Fibroblast of skin of left quadriceps (primary cell): ENCODE measurements at places on chromosomes 2 and 18.

GRCh38 chr2:193315428-193316091 lies 1120.8 kb upstream of the TMEFF2 start:
- no peak for DNase-seq

- no peak for DNase-seq
Measured at GRCh38 chr2:200652158-200652557, 66.3 kb downstream of the AOX1 start.

DNA sequence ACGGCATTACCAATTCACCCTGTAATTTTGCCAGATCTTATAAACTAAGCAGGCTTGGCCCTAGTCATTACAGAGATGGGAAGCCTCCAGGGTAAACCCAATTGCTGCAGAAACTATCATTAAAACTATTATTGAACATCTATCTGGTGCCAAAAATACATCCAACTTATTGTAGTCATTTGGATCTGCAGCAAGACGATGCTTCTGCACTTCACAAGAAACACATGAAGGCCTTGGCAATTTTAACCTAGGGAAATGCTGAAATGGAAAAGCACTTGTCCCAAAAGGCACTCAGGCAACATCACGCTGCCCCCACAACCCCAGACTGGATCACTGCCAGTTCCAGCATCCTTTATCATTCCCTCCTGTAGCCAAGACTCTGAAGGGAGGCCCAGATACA lies 85.3 kb upstream of the ACVR2A start:
- DNase-seq: no peak

- DNase-seq: peak; percentile 22
Measured at GRCh38 chr2:149363958-149364357, 33.6 kb downstream of the LYPD6 start.

GRCh38 chr2:155997538-155997937 lies 335.0 kb downstream of the NR4A2 start:
- no peak for DNase-seq

DNA sequence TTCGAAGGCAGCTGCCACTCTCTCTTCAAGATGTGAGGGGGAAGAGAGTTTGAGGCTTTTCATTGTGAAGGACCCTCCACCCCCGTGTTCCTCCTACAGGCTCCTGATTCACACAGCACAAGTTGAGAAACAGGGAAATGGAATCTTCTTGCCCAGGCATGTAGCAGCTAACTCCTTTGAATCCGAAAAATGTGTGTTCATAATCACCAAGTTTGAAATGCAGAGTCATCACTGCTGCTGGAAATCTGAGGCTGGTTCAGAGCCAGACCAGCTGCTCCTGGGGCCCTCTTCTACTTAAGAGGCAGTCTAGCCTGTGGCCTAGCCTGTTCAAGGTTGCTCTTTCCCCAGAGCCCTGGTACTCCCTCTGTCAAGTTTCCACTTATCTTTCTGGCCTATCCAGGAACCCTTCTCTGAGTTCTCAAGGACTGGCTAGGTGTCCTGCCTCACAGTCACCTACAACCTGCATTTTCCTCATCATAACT lies 166.4 kb downstream of the TMEM247 start:
- DNase-seq: peak; percentile 85

GRCh38 chr2:107570876-107571275 lies 255.8 kb upstream of the RGPD4 start:
- DNase-seq: no peak

DNA sequence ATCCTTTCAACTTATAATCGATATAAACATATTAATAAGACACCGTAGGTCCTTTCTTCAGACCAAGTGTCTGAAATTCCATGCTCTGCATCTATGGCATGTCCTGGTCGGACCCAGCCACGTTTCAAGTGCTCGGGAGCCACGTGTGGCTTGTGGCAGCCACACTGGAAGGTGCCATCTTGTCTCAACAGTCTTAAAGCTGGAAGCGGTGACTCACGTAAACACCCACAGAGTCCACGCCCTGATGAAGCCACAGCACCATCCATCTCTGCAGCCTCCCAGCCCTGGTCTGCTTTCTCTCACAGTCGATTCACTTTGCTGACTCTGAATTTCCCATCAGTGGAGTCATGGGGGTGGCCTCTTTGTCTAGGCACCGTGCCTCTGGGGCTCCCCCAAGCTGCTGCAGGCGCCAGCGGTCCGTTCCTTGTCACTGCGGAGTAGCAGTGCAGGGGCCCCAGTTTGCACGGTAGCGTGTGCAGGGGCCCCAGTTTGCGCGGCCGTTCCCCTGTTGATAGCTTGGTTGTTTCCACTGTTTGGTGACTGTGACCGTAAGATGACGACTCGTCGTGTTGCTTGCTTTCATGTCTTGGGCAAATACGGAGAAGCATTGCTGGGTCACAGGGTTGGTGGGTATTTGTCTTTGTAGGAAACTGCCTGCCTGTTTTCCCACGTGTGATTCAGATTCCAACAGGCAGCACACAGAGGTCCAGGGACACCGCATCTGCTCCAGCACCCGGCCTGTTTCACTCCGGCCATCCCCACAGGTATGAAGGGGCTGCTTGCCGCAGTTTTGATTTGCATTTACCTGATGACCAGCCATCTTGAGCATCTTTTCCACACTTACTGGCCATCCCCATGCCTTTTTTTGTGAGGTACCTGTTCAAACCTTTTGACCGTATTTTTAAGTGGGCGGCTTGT lies 240.3 kb downstream of the HDAC4 start:
- DNase-seq: no peak

GRCh38 chr2:157122776-157123175 lies 134.7 kb upstream of the GALNT5 start:
- no peak for DNase-seq

DNA sequence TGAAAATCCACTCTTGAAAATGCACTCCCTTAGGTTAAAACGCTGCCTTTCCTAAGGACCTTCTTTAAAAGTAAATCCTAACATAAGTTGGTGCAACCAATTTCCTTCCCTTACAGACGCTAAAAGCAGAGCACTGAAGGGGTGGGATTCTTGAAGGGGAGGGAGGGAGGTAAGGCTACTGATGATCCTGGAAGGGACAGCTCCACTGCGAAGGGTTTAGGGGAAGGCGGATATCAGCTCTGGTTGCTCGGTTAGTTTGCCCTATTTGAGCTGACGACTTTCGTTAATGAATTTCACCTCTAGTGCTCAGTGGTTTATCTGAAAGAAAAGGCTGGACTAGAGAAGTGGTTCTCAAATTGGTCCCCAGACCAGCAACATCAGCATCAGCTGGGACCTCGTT lies 49.7 kb upstream of the SIGLEC15 start:
- no peak for DNase-seq

DNA sequence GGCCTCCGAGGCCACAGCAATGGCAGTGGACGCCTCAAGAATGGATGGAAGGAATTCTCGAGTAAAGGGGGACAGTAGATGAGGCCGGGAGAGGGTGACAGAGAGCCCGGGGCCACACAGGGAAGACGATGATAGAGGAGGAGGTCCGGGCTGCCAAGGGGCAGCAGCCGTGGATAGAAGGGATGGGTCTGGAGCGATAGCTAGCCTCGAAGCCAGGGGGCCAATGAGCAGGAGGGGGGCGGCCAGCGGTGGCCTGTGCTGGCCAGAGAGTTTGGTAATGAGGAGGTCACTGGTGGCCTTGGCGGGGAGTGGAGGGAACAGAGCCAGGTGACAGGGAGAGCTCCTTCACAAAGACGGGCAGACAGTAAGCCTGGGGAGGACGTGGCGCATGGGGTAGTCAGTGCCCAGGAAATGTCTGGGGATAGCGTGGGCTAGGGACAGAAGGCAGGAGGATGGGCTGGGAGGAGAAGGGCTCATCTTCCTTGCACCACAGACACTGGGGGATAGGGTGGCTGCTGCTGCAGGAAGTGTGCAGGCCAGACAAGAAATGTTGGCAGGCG lies 87.8 kb upstream of the ASB18 start:
- DNase-seq: no peak

DNA sequence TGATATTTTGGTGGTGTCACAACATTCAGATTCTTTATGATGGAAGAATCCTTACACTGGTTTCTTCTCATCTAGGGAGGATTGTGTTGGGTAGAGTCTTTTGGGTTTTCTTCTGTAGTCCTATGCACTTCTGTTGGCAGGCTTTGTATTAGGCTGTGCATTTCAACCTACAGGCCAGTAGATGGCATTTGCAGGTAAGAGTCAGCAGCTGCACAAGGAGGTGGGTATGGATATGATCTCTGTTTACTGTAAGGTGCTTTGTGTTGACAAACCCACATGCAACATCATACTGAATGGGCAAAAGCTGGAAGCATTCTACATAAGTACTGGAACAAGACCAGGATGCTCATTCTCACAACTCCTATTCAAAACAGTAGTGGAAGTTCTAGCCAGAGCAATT lies 656.8 kb downstream of the METTL4 start:
- no peak for DNase-seq

DNA sequence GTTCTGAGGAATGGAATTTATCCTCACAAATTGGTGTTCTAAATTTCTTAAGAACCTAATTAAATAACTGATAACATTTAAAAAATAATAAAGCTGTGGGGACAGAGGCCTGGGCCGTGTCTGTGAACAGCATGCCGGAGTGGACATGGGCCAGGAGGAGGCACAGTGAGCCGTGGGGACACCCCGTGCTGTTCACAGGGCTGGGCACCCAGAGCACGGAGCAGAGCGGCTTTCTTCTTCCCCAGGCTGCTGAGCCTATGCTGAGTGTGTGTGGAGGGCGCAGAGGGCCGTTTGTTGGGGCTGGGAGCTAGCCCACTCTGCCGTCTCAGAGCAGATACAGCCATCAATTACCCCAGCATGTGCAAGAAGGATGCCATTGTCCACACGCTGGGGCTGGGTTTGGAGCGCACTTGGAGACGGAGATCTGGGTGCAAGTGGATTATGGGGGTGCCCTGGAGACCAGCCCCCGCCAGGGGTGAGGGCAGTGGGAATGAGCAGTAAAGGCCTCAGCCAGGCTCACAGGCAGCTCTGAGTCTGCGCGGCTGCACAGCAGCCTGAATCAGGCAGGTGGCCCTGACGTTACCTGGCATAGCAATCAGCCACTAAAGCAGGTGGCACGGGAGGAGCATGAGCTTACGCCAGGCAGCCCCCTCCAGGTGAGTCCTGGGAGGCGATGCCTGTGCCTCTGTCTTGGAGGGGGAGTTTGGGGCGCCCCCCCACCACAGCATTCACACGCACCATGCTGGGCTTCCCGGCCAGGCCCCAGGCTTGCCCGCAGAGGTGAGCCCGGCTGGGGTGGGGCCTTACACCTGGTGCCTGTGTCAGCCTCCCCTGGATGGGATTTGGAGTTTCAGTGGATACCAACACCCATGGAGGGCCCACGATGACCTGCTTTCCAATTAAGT lies 52.1 kb upstream of the SLC66A3 start:
- DNase-seq: no peak

GRCh38 chr2:205361272-205361671 lies 321.0 kb upstream of the NRP2 start:
- no peak for DNase-seq

DNA sequence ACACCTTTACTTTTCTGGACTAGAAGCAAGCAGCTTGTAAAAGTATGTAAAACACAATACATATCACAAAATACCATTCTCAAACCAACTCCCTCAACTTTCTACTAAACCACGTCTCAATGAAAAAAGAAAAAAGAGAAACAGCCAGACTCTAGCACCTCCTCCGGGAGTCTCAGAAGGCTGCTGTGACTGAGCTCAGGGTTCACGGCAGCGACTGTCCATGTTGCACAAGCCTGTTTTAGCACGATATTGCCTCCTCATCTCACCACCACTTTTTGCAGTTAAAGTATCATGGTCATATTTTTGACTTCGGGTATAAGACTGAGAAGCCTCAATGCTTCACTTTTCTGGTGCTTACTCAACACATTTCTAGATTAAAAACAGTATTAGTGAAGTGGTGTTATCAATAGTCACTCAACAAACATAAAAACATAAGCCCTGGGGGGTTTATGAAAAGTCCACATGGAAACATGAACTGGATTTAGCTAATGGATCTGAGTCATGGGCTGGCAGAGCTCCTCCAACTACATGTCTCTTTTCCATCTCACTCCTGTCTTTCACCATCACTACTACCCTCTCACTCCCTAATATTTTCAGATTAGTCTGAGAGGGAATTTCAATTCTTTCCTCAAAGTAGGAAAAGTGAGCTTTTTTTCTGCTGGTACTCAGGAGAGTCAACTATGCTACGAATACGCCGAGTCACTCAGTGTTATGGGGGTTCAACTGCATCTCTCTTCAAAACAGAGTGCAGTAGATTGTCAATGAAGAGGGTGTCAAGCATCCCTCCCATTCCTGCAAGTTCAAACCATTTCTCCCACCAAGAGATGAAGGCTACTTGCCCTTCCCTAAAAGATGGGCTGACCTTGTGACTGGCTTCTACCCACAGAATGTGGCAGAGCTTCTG lies 113.7 kb downstream of the OSR1 start:
- no peak for DNase-seq
